ENCODE measurements at places on chromosomes 1 and 21.

GRCh38 chr1:55070293-55071164 lies 31.2 kb downstream of the PCSK9 start:
- no peak for DNase-seq

- no peak for DNase-seq
Observed at GRCh38 chr1:67572594-67573221, 112.3 kb upstream of the GADD45A start.

DNA sequence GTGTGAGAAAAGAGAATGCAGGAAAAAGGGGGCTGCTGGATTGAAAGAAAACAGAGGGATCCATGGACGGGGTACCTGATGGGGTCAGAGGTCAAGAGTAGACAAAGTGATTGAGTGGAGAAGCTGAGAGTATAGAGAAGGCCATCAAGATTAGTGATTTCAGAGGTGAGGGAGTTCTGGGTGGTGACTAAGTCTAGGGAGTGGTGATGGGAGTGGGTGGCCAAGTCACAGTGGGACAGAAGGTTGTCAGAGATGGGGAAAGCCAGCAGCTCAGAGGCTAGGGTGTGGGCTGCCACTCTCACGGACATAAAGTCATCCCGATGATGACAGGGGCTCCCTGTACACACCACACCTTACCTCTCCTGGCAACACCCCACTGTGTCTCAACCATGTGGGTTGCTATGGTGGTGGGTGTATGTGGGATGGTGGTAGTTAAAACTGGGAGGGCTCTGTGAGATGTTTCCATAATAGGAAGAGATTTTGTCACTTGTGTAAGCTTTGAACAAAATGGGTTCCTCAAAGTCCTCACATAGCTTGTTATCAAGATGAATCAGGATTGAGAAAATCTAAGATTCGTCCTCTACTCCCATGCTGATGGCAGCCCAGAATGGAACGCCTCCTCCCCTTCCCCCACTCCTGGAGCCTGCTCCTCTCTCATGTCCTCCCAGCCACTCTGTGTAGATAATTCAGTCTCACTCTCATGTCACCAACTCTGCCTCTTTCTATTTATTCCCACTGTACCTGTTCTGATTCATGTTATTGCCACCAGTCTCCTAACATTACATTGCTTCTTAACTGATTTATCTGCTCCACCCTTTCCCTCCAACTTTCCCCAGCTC lies 20.3 kb upstream of the CSF1 start:
- no peak for DNase-seq

GRCh38 chr1:168291222-168291837 lies 10.7 kb downstream of the TBX19 start:
- no peak for DNase-seq

DNA sequence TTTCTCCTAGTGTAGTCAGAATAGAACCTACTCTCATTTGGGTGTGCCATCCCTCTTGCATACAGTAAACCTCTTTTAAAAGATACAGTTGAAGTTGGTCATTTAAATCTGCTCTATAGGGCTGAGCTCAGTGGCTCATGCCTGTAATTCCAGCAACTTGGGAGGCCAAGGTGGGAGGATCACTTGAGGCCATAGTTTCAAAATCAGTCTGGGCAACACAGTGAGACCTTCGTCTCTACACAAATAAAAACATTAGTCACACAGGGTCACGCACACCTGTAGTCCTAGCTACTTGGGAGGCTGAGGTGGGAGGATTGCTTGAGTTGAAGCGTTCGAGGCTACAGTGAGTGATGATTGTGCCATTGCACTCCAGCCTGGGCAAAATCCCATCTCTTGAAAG lies 183.8 kb downstream of the LHX8 start:
- no peak for DNase-seq

- no peak for DNase-seq
Observed at GRCh38 chr1:52590266-52590665, 11.9 kb upstream of the GPX7 start.

DNA sequence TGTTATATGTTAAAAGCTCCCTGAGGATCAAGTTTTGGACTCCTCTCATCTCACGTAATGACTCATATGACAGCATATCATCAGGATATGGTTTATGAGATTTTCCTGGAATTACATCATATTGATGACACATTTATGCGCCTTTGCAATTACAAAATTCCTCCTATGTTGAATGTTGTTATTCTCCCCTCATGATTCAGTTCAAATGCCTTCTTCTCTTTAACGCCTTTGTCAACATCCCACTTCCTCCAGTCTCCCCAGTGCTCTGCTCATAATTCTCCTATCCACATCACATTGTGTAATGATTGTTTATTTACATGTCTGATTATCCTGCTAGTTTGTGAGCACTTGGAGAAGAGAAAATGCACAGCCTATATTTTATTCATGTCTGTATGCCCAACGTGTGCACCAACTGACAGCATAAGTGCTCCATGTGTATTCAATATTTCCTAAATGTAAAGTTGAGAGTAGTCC lies 80.9 kb upstream of the BACH1 start:
- no peak for DNase-seq

GRCh38 chr1:92975551-92976232 lies 14.4 kb upstream of the DIPK1A start:
- DNase-seq: no peak

DNA sequence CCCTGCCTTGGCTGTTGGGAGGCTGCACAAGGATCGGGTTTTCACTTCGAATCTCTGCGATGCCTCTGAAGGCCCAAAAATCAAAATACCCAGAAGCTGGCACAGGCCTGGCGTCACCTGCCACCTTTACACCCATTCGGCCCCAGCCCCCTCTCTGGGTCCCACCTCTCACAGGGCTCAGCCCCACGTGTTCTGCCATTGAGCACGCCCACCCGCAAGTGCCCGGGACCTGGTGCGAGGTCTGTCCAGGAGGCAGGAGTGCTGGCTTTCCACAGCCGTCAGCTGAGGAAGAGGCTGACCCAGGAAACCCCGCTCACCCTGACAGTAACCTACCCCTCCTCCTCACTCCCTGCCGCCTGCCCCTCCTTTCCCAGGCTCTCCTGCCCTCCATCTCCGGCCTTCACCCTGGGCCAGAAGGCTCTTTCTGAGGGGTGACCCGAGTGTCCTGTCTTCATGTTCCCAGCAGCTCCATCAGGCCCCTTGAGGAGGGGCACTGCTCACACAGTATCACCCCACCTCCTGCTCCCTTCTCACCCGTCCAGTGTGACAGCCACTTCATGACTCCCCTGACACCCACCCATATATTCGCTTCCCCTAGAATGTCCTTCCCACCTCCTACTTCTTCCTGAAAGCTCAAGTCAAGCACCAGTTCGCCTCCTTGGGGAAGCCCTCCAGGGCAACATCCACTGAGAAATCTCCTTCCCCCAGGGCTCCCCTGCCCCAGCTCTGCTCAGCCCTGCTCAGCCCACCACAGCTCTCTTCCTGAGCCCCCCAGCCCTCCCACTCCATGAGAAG lies 13.5 kb downstream of the RCC2 start:
- DNase-seq: no peak

GRCh38 chr1:112092656-112093371 lies 103.3 kb upstream of the KCND3 start:
- DNase-seq: no peak

GRCh38 chr1:116003823-116004222 lies 27.5 kb downstream of the SLC22A15 start:
- DNase-seq: no peak

- no peak for DNase-seq
Observed at GRCh38 chr1:96424877-96425276, 296.7 kb upstream of the PTBP2 start.

DNA sequence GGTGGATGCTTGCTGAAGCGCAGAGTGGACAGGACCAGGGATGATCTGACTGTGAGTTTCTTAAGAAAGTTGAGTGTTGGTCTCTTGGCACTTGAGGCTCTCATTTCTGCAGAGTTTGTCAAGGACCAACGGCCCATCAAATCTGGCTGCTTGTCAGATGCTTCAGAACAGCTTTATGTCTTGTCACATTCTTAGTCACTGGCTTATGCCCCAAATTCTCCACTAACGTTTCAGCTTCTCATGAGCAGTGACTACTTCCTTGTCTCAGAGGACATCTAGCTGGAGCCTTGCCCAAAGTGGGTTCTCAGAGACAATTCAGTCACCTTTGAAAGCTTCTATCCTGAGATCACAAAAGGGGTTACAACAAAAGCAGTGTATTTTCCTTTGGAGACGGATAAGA lies 92.3 kb downstream of the ST6GALNAC5 start:
- DNase-seq: no peak

DNA sequence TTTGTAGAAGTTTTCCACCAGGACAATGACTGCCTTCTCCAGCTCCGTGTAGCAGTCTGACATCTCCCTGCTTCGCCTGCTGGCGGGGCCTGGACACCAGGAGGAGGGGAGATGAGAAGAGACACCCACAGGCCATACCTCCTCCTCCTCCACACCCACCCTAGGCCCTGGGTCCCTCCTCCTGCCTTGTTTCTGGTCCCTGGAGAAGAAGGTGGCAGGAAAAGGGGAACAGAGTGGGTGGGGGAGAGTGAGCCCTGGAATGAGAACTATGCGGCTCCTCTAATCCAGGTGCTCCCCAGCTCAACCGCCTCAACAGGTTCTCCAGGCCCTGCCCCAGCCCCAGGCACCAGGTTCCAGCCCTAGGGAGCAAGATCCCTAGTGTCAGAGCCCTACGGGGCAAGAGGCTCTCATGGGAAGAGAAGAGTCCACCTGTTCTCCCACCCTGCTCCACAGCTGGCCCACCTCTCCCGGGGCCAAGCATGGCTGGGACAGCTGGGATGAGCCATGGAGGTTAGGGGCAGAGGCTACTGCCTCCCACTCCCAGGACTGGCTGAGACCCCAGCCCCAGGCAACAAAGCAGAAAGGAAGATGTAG lies 4.8 kb downstream of the S100A16 start:
- no peak for DNase-seq

DNA sequence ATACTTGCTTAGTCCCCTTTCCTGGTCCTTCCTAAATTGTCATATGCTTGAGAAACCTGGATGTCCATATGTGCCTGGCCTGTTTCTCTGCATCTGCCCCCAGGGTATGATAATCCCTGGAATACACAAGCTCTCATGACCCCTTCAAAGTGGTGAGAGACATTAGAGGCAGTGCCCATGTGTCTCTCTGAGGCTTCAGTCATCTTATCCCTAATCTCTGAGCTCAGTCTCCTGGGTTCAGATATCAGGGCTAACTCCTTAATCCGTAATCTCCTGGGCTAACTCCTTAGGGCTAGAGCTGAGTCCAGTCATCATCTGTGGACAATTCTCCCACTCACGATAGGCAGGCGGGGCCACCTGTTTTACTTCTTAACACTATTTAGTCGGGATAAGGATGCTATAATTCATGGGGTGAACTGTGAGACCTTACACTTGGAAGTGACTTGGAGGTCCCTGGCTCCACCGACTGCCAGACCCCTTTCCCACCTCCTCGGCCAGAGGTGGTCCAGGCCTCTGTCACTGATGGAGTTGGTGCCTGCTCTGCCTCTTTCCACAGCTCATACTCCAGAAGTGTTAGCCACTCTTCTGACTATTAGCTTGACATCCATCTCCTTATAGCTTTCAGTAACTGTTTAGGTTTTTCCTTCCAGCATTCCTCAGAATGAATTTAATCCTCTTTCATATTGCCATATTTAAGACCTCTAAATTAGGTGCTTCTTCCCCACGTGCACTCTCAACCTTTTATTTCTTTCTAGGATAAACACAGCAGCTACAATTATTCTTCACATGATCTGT lies 22.7 kb downstream of the CCN1 start:
- DNase-seq: no peak

All from effector CD8-positive, alpha-beta T cell (primary cell).